NCI-H1930 (cell line): ENCODE measurements at places on chromosomes 6 and 20.

- no peak for DNase-seq
These were observed 503.8 kb downstream of the CDH26 start for GRCh38 chr20:60461993-60462392.

DNA sequence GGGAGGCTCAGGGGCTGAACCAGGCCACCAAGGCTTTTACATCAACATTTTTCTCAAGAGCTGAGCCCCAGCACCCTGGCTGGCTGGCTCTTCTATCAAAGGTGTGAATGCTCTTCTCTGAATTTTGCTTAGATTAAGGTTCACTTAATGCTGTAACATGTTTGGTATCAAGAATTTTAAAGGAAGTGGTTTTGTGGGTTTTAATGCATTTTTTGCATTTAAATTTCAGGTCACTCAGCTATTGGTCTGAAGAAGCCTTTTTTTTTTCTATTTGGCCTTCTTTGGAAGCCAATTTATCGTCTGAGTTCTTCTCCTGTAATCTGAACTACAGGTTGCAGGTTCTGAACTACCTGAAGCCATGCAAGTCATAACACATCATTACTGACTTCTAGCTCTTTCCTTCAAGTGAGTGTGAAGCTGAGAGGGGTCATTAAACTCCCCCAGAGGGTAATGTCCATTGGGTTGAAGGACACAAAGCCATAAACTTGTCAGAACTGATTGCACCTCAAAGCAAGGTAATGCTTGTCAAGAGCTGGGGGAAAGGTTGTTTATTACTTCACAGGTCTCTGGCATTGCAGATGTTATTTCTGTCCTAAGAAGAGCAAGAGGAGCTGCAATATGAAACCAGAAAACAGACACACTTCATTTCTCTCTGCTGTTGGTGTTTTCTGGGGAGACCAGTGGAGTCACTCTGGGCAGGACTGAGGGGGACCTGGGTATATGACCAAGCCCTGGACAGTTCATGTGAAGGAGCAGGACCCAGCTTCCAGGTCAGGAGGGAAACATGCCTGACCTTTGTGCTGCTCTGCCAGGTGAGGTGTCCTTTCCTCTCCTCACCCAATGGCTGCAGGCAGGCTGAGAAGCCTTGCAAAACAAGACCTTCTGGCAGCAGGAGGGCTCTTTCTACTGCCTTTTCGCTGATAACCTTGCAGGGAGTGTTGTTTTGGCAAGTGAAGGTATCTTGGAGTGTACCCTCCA is 26.1 kb upstream of the NEDD9 start:
- DNase-seq = no peak

GRCh38 chr6:24821860-24822444 is 23.2 kb upstream of the ARMH2 start:
- no peak for DNase-seq

GRCh38 chr6:79750806-79751205 is 119.7 kb downstream of the SH3BGRL2 start:
- DNase-seq = no peak

DNA sequence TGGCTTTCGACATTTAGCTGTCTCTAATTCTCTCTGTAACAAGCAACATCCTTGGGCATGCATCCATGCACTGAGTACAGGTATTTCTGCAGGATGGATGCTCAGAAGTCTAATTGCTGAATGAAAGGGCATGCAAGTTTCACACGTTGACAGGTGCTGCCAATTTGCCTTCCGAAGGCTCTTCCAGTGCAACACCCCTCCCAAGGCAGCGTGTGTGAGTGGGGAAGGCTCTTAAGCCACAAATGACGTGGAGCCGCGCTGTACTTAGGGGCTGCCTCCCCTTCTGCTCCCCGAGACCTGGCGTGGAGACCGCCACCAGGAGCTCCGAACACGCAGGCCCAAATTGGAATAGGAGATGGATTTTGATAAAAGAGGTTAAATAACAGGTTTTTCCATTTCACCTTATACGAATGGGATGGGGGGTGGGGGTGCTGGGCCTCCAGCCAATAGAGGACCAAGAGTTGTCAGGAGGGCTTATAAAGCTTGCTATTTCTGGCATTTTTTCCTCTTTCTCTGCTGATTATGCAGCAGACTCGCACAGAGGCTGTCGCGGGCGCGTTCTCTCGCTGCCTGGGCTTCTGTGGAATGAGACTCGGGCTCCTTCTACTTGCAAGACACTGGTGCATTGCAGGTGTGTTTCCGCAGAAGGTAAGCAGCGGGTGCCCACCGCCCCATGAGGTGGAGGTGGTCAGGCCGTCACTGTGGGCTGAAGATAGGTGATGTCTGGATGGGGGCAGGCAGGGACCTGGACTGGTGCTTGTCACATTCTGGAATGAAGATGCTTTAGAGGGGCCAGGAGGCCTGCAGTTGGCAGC is 30.9 kb downstream of the TOX2 start:
- DNase-seq = no peak

GRCh38 chr6:68087399-68088133 is 547.5 kb upstream of the ADGRB3 start:
- DNase-seq = no peak
